ENCODE measurements at places on chromosomes 2 and 18. TPM values are rescaled to one million over a fixed set of nuclear protein-coding genes. Genes with fewer than 3 reads are reported as not detected.

DNA sequence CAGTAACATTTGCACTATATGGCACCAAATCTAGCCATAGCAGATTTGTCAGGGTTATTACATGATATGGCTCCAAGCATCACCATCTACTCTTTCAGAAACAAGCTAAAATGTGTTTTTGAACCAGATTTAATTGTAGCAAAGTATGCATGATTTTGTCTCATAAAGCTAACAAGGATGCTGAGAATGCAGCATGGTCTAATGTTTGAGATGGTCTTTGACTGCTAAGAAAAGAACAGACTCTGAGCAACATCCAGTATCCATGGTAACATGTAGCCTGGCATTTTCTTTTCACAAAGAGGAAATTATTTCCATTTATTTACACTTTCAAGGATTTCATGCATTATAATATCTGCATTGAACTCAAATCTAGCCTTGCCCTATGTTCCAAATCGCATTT is 206.5 kb downstream of the PDE1A start:
- H3K4me1 ChIP-seq: no peaks in the 10 kb centered on the region
- DNase-seq: no peak
- H3K27me3 ChIP-seq: no peaks in the 10 kb centered on the region
- no peaks in the 10 kb centered on the region for H3K36me3 ChIP-seq
- H3K27ac ChIP-seq: no peak overlapping the region

- H3K4me3 ChIP-seq: no peak overlapping the region
- DNase-seq: no peak
- no peaks in the 10 kb centered on the region for H3K36me3 ChIP-seq
- H3K27ac ChIP-seq: no peak overlapping the region
Observed at GRCh38 chr18:27298214-27298804, 113.2 kb upstream of the CHST9 start.

GRCh38 chr18:49656073-49656692 is 94.3 kb downstream of the LIPG start:
- DNase-seq: no peak
- no peaks in the 10 kb centered on the region for H3K27me3 ChIP-seq
- H3K4me1 ChIP-seq: no peaks in the 10 kb centered on the region
- H3K27ac ChIP-seq: no peak overlapping the region
- H3K4me3 ChIP-seq: no peak overlapping the region

DNA sequence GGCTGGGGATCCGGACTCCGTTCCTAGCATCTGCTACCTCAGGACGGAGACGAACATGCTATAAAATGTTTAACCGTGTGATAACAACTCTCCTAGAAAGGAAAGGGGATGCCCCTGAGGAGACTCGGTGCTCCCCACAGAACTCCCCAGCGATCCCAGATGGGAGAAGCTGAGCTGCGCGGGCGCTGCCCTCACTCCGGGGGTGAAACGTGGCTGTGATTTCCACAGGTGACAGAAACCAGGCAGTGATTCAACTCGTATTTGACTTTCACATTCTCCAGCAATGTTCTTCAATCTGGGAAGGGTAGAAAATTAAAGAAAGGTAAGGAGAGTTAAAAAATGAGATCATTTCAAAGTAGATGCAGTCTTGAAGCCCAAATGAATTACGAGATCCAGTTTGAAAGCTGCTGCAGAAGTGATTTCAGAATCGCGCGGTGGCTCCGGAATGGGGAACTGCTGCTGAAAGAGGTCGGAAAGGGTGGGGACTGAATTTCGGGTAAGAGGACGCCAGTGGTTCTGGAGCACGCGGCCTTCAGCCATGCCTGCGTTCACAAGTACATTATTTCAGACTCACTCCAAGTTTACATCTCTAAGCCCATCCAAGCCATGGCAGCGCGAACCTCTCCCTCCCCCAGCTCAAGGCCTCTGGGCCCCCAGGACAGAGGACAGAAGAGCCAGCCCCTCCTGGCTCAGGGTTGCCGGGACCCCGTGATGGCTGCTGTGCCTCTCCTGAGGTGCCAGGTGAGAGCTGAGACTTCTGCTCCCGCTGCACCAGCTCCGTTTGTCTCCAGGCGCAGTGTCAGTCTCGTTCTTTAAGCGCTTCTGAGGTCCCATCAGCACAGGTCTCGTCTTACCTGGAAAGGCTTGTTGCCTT is 39.5 kb downstream of the ADNP2 start:
- H3K4me3 ChIP-seq: peak overlapping the region; percentile 82
- no peaks in the 10 kb centered on the region for H3K36me3 ChIP-seq
- H3K27ac ChIP-seq: no peak overlapping the region
- H3K27me3 ChIP-seq: peaks cover 22% of the 10 kb centered on the region
- no peak for DNase-seq
- H3K4me1 ChIP-seq: peaks cover 7% of the 10 kb centered on the region

The DLGAP1 gene
- 0.45 TPM for total RNA-seq
